H54 (cell line): ENCODE measurements at places on chromosomes 16 and 17.

- DNase-seq, result no peak
Measured at GRCh38 chr17:7721612-7722011, 4.1 kb downstream of the DNAH2 start.

DNA sequence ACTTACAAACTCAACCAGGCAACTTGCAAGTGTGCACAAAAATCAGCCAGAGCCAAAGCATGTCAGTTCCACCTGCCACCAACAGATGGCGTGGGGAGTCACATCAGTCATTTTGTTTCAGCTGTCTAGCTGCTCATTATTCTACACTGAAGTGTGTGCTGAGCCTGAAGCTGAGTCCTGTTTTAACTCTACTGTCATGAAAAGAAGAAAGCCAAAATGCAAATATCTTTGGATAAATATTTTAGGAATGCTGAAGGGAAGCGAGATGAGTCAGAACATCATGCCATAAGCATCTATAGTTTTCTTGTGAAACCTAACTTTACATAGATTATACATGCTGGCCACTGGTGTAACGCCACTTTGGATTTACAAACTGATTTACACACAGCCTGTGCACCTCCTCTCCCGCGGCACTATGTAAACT, 172.6 kb downstream of the CDK5R1 start:
- DNase-seq, result peak; percentile 15

- no peak for DNase-seq
Measured at GRCh38 chr17:78537217-78537860, 39.9 kb downstream of the DNAH17 start.

GRCh38 chr16:58542291-58542690, 27.0 kb downstream of the SETD6 start:
- DNase-seq, result no peak

- DNase-seq, result no peak
Measured at GRCh38 chr17:27306276-27306835, 12.4 kb downstream of the WSB1 start.

- DNase-seq, result no peak
Measured at GRCh38 chr16:85854935-85855334, 44.0 kb upstream of the IRF8 start.
